HFFc6 (cell line): ENCODE measurements at places on chromosomes 4 and X. TPM values are rescaled to one million over a fixed set of nuclear protein-coding genes. Genes with fewer than 3 reads are reported as not detected.
A peak's percentile ranks its signal among the peaks of the same experiment; 100 is the strongest.

The TRIM75 gene
- total RNA-seq = not detected in 3 replicates

DNA sequence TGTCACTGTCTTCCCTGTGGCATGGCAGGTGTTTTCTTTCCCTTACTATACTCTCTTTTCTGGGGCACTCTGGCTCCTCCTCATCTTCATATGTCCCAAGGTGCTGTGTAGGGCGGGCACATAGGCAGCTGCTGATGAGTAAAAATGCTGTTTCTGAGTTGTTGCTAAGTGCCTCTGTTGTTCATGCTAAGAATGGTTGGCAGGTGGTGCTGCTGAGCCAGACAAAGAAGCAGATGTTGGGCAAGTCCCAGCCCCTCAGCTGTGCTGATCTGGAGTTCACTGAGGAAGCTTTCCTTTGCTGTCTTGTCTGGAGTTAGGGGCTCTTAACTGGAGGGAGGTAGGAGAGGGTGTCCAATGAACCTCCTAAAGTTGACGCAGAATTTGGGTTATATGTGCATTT, 40.6 kb downstream of the HADH start:
- DNase-seq = peak; percentile 64

GRCh38 chr4:81789741-81790399, 318.2 kb upstream of the RASGEF1B start:
- no peak for DNase-seq

GRCh38 chr4:45172636-45173035, 446.3 kb upstream of the GNPDA2 start:
- no peak for DNase-seq

The PLS3 gene
- 206 to 249 TPM (median 222 TPM) in 3 replicates for total RNA-seq

DNA sequence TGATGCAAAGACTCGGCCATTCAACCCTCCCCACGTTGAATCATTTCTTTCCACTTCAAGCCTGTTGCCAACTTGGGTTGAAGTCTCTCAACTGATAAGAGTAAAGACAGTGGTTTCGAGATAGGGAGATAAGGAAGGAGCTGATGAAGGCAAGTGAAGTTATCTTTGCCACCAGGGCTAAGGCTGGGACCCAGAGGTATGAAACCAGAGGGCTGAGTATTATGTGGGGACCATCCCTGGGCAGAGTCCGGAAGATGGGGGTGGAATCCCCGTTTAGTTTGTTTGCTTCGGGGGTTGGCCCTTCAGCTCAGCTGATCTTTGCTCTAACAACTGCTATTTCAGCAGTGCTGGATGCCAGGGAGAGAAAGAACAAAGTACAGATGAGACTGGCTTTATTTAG, 2.3 kb upstream of the XPNPEP2 start:
- DNase-seq = no peak

- no peak for DNase-seq
Observed at GRCh38 chr4:8843597-8843996, 28.0 kb downstream of the HMX1 start.

The BTC gene
- not detected in 2 replicates for total RNA-seq

DNA sequence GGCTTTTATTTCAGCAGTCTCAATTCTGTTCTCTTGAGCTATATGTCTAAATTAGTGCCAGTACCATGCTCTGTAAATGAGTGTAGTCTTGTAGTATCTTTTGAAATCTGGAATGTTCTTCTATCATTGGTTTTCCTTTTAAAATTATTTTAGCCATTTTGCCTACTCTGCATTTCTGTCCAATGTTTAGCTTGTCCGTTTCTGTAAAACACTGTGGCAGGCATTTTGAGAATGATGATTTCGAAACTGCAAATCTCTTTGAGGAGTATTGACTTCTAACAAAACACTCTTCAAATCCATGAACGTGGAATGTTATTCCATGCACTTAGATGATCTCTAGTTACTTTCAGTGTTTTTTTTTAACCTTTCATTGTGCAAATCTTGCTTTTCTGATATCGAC, 28.3 kb upstream of the PPP4R3C start:
- no peak for DNase-seq

The GRPR gene
- 0.16 to 0.35 TPM (median 0.24 TPM) in 3 replicates for total RNA-seq

GRCh38 chrX:111159232-111159631, 63.2 kb downstream of the PAK3 start:
- no peak for DNase-seq

- peak; percentile 67 for DNase-seq
Observed at GRCh38 chr4:7763788-7764187, 175.9 kb downstream of the AFAP1 start.

- no peak for DNase-seq
Observed at GRCh38 chr4:7299010-7299907, 106.9 kb downstream of the SORCS2 start.

The C4orf51 gene
- total RNA-seq = not detected in 3 replicates

DNA sequence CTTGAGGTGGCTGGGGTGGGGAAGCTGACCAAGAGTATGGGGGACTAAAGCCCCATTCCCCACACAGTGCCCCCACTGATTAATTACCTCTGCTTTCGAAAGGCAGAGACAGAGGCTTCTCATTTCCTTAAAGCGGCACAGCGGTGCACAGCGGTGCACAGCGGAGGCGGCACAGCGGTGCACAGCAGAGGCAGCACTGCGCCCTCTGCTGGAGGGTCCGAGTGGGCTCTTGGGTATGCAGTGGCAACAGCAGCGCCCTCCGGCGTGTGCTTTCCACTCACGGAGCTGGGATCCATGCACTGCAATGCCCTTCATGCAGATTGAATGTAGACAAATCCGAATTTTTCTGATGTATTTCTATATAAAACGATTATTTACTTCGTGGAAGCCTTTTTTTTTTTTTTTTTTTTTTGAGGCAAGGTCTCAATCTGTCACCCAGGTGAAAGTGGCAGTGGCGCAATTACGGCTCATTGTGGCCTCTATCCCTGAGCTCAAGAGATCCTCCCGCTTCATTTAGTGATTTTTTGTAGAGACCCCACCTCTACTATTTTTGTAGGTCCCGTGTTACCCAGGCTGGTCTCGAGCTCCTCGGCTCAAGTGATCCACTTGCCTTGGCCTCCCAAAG, 19.7 kb upstream of the PRPS2 start:
- DNase-seq = peak; percentile 2
